Stimulated activated CD8-positive, alpha-beta memory T cell treated with anti-CD3 and anti-CD28 coated beads, Interleukin-4, amount 100 ng/mL, for 1 hour (primary cell): ENCODE measurements at places on chromosomes 5 and 9.

GRCh38 chr9:91496351-91496750, 72.7 kb upstream of the NFIL3 start:
- no peak for DNase-seq

GRCh38 chr9:124347206-124347967, 67.9 kb downstream of the PSMB7 start:
- DNase-seq, result no peak

GRCh38 chr5:153755913-153756500, 265.5 kb downstream of the GRIA1 start:
- DNase-seq, result no peak

DNA sequence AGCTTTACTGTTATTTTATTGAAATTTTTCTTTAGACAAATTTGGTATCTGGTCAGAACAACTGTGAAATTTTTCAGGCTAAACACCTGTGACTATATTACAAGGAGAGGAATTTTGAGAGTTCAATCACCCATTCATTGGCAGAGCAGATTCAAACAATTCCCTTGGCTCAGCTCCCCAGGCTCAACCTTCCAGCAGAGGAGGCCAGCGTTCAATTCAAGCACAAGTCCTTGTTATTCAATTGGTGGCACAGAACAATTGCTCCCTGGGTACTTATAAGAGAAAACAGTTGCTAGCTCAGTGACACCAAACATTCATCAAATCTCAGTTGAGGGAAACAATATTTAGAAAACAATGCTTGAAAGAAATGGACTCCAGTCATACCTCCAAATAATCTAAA, 83.3 kb downstream of the SUSD1 start:
- DNase-seq, result no peak

DNA sequence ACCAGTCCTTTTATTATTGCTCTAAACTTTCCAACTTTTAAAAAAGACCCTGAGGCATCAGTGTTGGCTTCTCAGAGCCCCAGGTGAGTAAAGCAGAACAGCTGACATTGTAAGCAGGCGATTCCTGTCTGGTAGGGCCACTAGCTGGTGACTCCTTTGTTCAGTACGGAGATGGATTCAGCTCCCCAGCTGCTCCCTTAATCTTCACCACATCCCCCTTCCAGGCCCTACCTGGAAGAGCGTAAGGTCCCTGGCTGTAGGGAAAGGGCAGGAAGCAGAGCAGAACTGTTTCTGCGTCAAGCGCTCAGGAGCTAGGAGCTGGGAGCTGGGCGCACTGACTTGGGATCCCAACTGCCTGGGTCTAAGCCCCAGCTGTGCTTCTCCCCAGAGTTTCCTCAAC, 203.7 kb upstream of the TAS2R1 start:
- DNase-seq, result no peak

DNA sequence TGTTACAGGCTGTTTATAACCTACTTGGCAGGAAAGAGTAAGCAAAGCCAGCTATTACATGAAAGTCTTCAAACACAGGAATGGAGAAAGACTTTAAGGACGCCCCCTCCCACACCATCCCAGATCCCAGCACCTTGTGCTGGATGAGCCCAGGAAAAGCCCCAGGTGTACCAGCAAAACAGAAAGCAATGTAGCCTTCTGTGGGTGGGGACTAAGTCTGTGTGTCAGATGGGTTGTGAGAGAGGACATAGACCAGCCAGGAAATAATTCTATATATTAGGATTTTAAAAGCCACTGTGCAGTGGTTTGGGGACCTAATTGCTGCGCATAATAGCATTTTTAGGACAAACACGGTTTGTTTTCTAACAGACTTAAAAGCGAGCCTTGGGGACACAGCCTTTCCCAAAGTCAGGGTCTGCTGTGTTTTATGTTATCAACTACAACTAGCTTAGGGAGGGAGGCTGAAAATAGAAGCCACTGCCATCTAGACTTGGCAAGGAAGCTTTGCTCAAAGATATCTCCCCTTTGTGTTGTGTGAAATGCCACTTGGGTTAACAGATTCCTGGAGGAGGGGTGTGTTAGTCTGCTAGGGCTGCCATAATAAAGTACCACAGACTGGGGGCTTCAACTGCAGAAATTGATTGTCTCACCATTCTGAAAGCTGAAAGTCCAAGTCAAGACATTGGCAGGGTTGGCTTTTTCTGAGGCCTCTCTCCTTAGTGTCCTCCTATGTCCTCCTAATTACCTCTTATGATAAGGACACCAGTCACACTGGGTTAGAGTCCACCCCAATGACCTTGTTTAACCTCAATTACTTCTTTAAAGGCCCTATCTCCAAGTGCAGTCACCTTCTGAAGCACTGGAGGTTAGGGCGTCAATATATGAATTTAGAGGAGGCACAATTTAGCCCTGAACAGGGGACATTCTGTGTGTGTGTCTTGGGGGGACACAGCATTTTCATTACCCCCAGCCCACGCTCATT, 17.2 kb upstream of the UBE2QL1 start:
- no peak for DNase-seq

GRCh38 chr5:178145965-178146820, 7.5 kb downstream of the NHP2 start:
- DNase-seq, result peak; percentile 66

DNA sequence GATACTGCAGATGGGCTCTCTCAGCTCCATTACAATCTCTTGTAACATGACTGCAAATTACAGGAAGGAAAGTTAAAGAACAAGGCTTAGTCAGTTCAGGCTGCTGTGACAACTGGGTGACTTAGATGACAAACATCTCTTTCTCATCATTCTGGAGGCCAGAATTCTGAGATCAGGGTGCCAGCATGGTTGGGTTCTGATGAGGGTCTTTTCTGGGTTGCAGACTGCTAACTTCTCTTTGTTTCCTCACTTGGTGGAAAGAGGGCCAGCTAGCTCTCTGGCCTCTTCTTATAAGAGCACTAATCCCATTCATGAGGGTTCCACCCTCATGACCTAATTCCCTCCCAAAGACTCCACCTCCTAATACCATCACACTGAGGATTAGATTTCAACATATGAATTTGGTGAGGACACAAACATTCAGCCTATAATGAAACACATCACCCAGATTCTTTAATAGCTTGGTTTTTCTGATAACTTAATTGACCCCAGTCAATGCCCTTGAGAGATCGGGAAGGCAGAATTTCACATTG, 73.6 kb upstream of the MAMDC2 start:
- no peak for DNase-seq

GRCh38 chr5:87127956-87128687, 139.6 kb upstream of the RASA1 start:
- DNase-seq, result no peak

DNA sequence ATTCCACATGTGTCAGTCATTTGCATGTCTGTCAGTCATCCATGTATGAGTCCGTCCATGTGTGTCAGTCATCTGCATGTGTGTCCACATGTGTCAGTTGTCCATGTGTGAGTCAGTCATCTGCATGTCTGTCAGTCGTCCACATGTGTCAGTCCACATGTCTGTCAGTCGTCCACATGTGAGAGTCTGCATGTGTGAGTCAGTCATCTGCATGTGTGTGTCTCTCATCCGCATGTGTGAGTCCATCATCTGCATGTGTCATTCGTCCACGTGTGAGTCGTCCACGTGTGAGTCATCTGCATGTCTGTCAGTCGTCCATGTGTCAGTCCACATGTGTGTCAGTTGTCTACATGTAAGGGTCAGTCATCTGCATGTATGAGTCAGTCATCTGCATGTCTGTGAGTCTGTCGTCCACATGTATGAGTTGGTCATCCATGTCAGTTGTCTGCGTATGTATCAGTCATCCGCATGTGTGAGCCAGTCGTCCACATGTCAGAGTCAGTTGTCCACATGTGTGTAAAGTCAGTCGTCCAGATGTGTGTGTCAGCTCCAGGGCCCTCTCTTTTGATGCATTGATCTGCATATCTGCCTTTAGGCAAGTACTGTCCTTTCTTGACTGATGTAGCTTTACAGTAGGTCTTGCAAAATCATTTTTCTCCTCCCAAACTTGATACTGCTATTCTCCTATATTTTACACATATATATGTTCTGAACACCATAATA, 72.5 kb upstream of the CACNA1B start:
- DNase-seq, result no peak

- no peak for DNase-seq
These were observed 77.2 kb downstream of the ADAMTS16 start for GRCh38 chr5:5217371-5217770.

DNA sequence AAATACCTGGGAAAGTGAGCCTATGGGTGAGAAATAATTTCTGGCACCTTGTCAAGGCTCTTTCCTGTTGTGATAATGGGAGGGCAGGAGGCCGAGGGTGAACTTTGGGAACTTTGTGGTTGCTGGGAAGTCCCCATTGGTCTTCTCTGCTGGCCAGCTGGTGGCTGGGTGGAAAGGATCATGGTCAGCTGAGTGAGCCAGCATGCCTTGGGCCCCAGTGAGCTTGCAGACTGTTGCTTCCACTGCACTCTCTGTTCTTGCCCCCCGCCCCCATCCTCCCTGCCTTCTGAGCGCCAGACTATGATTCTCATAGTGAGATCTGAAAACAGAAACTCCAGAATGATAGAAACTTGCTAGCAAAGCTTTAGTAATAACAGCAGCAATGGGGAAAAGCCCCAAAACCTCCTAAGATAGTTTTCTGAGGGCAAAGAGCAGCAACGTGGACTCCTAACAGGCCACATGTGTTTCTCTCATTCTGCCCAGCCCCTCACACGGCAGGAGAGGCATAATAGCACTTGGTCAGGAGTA, 139.2 kb upstream of the SMARCA2 start:
- DNase-seq, result no peak

GRCh38 chr9:71620746-71621145, 147.6 kb downstream of the CEMIP2 start:
- DNase-seq, result no peak

GRCh38 chr5:175478384-175479124, at the start of gene SFXN1:
SFXN1 (plus strand) TSS chr5:175478560; CDS start chr5:175492104, 13,544 bp downstream.
- peak; percentile 55 for DNase-seq

- DNase-seq, result no peak
These were observed 85.6 kb upstream of the CACNA1B start for GRCh38 chr9:137791947-137792346.

- DNase-seq, result no peak
These were observed 82.3 kb upstream of the LPAR1 start for GRCh38 chr9:111120526-111120925.

GRCh38 chr9:128250839-128251731, 24.7 kb downstream of the GOLGA2 start:
- no peak for DNase-seq

DNA sequence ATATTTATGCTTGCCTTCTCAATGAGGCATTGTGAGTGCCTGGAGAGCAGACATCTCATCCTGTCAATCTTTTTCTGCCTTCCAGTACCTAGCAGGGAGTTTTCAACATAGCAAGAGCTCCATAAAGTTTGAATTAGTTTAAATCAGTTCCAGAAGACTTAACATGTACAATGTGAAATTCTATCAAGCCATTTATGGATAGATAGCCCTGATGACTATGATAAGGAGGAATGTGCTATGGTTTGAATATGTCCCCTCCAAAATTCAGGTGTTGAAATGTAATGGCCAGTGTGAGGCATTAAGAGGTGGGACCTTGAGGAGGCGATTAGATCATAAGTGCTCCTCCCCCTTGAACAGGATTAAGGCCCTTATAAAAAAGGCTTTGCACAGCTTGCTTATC, 306.9 kb upstream of the SMARCA2 start:
- DNase-seq, result no peak

DNA sequence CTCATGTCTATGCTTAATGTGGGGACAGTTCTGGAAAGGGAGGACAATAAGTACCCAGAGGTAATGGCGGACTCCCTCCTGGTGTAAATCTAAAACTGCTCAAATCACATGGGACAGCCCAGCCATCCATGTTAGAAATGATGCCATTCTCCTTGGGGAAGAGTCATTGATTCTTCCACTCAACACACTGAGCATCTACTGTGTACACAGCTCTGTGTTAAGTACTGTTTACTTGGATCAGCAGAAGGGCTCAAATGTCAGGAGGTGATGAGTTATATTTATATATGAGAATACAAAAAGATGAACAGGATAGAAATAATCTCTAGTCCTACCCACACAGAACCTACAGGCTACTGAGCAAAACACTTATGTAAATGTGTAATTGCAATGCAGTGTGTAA, 31.8 kb upstream of the NANS start:
- no peak for DNase-seq

GRCh38 chr5:14429101-14430050, 152.2 kb upstream of the OTULINL start:
- no peak for DNase-seq

GRCh38 chr5:151591144-151591819, at the start of gene FAT2:
FAT2 (minus strand) TSS chr5:151591331; CDS start chr5:151568931, 22,400 bp downstream.
- no peak for DNase-seq

- no peak for DNase-seq
These were observed 156.8 kb upstream of the SEMA6A start for GRCh38 chr5:116731432-116731831.

- no peak for DNase-seq
These were observed 3.9 kb upstream of the ISL1 start for GRCh38 chr5:51379331-51379700.

- no peak for DNase-seq
These were observed 4.2 kb downstream of the TRIM7 start for GRCh38 chr5:181200816-181201215.

DNA sequence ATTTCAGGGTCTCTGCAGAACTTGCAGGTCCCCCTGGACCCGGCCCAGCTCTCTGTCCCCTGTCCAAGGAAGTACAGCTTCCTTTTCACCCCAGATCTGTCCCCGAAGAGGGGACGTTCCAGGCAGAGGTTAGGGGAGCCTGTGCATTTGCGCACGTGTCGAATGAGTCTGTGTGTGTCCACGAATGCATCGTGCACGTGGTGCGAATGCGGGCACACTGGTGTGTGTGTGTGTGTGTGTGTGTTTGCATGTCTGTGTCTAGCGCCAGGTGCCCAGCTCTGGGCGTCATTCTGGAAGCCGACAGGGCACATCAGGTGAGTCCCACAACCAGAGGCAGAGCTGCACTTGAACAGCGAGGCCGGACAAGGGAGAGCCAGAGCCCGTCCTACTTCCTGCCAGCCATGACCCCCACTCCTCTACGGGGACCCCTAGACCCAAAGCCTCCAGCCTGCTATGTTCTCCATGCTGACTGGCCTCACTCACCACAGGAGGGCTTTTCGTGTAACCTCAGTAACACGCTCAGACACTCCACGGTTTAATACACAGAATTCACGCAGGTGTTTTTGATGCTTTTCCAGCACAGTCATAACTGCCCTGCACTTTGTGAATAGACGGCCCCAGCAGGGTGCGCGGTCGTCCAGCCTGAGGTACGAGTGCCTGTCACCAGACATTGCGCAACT, 41.3 kb upstream of the CACNA1B start:
- DNase-seq, result no peak

GRCh38 chr5:154505567-154505966, 27.5 kb upstream of the HAND1 start:
- DNase-seq, result no peak

- DNase-seq, result no peak
These were observed 13.4 kb downstream of the WNT8A start for GRCh38 chr5:138096997-138097828.
